Memory B cell (primary cell): ENCODE measurements at places on chromosomes 12 and 14.

DNA sequence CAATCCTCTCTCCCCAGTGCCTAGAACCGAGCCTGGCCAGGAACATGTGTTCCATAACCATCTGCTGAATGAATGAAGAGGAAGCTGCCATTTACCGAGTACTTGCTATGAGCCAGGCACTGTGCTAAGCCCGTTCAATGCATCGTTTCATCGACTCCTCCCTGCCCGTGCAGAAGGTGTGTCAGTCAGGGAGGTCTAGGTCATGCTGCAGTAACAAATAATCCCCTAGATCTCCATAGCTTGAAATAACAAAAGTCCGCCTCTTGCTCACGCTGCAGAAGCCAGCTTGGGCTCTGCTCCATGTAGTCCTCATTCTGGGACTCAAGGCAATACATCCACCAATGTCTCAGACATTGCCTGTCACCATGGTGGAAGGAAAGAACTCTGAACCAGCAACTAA is 101.3 kb downstream of the SCARB1 start:
- DNase-seq = no peak

DNA sequence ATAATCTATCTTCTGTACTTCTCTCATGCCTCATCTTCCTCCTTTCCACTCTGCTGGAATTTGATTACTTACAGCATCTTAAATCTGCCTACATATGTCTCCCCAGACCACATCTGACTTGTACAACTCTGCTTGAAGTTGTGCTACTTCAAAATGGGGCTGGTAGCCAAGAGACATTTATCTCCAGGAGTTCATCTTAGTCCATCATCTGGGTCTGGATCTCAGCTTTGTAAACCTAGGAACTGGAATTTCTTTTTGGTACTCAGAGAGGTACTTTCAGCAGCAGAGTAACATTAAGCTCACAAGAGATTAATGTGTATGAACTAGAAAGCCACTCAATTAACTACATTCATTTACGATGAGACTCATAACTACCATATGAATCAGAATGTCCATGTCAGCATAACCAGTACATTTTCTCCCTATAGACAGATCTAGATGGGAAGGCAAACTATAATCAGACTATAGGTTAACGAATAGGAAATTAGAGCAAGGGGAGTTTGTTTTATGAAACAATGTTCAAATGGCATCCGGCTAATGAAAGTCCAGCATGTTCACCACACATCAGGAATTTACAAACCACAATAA is 178.8 kb downstream of the CEP128 start:
- no peak for DNase-seq

DNA sequence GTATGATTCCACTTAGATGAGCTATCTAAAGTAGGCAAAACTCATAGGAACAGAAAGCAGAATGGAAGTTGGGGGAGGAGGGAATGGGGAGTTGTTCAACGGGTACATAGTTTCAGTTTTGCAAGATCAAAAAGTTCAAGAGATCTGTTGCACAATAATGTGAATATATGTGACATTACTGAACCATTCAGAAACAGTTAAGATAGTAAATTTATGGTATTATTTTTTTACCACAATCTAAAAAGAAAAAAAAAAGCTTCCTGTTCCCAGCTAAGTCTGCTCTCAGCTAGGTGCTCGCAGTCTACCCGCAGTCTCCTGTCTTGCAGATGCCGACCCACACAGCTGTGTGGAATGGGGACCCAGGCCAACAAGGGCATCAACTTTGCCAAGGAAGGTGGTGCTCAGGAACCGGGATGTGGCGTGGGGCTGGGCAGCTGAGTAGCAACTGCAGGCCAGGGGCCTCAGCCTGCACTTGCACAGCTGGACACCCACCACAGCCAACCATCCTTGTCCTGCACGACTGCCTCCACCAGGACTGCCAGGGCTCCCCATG is 15.3 kb upstream of the ANO6 start:
- no peak for DNase-seq

- DNase-seq = no peak
Observed at GRCh38 chr14:54219261-54220070, 177.3 kb upstream of the CDKN3 start.

DNA sequence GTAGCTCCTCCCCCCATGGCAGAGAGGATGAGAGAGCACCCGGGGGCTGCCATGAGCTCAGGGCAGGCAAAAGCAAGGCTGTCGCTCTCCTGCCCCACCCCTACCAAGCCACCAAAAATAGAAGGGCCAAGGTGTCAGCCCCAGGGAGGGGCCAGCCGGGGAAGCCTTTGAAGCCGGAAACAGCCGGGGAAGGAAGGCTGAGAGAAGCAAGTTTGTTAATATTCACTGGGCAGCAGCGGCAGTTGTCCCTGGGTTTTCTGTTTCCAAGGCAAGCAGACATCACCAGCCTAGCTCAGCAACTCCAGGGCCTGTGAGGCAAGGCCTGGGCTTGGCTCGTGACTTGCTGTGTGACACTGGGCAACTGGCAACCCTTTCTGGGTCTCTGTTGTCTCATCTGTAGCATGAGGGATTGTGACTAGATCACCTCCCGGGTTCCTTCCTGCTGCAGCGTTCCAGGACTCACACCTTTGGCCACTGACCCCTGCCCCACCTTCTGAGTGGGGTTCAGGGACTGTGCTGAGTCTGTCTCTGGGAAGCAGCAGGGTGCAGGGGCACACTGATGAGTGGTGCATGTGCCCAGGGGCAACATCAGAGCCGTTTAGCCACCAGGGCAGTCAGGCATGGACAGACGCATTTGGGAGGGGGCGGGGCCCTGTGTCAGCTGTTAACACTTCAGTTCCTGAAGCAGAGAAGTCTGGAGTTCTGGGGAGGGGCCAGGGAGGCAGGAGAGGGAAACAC is 24.3 kb downstream of the SYNDIG1L start:
- DNase-seq = peak; percentile 68

DNA sequence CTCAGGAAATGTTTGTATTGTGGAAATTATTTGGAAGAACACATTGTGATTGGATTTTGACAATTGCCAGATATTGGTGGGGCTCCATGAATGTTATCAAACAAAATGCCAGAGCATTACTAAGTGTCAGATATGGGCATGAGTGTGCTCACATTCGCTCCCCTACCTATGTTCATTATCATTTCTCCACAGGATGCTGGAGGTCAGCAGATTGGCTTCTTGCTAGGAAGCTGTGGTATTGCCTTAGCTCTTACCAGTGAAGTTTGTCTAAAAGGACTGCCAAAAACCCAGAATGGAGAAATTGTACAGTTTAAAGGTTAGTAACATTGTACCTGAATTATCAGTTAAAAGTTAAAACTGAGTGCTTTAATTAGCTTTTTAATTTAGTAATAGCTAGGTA is 78.3 kb upstream of the ATF1 start:
- DNase-seq = no peak

DNA sequence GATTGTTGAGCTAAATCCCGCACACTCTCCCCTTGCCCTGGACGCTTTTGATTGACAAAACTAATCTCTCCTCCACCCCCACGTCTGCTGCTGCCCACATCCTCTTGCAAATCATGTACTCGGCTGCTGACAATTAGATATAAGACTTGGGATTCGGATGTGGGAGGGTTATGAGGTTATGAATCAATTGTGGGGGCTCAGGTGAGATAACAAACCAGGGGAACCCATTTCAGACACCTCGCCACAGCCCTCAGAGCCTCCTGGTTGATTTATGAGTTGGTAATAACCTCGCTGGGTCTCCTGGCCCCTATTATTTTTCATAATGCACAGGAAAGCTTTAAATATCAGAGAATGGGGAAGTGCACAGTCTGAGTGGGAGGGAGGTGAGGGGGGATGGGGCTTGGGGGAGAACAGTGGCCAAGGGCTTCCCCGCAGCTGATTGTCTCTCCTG is 449.9 kb downstream of the DPF3 start:
- no peak for DNase-seq

DNA sequence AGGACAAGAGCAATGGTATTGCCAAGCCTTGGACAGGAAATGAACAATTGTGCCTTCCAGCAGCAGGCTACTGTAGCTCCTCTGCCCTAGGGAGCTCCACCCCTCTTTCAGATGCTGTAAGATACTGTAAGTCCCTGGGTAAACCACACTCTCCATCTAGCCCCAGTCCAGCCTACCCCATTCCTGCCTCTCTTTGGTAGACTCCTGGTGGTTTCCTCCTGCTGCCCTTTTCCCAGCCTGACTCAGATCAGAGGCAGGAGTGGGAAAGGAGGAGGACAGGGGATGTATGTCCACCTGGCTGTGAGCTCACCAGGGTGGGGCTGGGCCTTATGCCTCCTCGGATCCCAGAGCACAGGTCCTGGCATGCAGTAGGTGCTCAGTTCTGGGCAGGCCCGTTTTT is 174.6 kb downstream of the ESRRB start:
- no peak for DNase-seq

GRCh38 chr12:102950950-102951619 is 6.4 kb upstream of the ASCL1 start:
- DNase-seq = no peak

DNA sequence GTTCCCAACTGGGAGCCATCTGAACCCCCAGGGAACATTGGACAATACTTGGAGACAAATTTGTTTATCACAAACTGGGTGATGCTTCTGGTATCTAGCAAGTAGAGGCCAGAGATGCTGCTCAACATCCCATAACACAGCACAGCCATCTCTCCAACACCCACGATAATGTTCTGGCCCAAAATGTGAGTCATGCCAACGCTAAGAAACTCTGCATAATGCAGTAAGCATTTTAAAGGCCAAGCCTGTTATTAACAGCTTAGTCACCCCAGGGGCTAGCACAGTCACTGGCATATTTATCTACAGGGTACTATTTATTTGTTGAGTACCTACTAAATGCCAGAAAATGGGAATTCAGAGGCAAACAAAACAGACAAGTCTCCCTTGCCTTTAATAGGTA is 873.1 kb upstream of the TMEM132C start:
- no peak for DNase-seq

- no peak for DNase-seq
Observed at GRCh38 chr12:46916796-46917419, 91.1 kb upstream of the SLC38A4 start.

- no peak for DNase-seq
Observed at GRCh38 chr12:114751712-114752111, 67.7 kb upstream of the TBX3 start.

DNA sequence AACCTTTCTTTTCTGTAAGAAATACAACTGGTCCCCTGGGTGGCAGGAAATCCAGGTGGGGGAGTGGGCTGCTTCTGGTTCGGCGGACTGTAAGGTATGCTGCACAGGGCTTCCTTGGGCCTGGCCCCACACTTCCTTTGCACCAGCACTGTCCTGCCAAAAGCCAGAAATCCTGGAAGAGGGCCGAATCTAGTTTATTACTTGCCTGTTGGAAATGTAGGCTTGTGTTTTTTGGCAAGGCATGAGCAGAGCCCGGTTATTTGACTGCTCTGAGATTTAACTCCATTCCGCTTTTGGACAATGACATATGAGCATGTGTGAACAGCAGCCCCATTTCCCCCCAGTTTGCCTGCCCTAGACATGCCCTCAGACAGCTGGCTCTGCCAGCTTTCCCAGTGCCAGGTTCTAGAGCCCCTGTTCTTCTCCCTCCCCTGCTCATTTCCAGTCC is 86.6 kb downstream of the BORCS5 start:
- DNase-seq = no peak

DNA sequence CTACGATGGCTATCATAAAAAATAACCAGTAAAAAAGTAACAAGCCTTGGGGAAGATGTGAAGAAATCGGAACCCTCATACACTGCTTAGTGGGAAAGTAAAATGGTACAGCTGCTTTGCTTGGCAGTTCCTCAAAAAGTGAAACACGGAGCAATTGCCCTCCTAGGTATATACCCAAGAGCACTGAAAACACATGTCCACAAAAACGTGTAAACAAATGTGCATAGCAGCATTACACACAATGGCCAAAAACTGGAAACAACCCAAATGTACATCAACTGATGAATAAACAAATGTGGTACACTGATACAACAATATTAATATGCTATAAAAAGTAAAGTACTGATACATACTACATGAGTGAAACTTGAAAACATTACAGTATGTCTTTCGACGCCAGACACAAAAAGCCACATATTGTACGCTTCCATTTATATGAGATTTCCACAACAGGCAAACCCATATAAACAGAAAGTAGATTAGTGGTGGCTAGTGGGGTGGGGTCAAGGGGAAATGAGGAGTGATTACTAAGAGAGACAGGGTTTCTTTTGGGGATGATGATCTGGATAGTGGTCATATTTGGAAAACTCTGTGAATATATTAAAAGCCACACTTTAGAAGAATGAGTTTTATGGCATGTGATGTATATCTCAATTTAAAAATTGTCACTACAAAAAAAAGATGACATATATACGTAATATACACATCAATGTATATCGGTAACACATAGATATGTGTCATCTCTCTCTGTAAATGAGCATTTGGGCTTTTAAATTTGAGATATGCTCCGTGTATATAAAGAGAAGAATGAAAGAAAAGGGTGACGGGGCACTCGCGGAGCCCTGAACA is 996 bp downstream of the SLC41A2 start:
- DNase-seq = no peak

DNA sequence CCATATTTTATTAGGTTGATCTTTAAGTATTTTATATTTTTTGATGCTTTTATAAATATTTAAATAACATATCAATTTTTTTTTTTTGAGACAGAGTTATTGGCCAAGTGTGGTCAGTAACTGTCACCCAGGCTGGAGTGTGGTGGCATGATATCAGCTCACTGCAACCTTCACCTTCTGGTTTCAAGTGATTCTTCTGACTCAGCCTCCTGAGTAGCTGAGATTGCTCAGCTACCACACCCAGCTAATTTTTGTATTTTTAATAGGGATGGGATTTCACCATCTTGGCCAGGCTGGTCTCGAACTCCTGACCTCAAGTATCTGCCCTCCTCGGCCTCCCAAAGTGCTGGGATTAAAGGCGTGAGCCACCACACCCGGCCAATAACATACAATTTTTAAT is 71.1 kb downstream of the FUT8 start:
- no peak for DNase-seq

- DNase-seq = no peak
Observed at GRCh38 chr14:89137526-89138163, 279.4 kb downstream of the FOXN3 start.

DNA sequence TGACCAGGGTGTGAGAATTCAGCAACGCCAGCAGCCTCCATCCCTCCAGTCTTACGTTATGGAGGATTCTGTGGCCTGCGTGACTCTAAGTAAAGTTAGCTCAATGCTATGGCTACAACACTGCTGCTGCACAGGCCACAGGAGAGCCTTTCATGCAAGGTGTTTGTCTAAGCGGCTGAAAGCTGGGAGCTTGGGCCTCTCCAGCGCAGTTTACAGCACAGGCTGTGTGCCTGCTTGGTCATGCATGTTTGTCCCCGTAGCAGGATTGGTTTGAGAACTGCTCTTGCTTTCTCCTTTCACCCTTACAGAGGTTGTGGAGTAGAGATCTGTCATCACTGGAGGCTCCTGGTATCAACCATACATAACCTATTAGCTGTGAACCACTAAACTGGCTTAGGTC is 113.1 kb upstream of the TMCC3 start:
- no peak for DNase-seq

- no peak for DNase-seq
Observed at GRCh38 chr12:132454933-132455418, 35.0 kb upstream of the FBRSL1 start.

DNA sequence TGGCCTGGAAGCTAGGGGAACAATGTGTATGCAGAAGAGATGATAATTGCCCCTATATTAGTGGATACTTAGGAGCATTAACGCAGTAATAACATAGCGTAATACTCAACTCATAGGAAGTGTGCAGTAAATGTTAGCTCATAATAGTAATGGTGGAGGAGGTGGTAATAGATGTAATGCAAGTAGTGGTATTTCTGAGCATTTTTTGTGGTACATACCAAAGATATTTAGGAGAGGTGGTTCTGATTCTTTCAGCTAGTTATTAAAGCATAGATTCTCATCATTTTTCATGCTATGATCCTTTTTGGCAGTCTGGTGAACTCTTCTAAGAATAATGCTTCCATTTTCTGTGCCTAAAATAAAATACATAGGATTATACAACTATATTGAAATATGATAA is 233.1 kb downstream of the PTPRO start:
- DNase-seq = no peak
